ENCODE measurements at places on chromosomes 1 and 21.

- no peak for DNase-seq
Observed at GRCh38 chr21:38261851-38262250, 5.1 kb downstream of the KCNJ15 start.

DNA sequence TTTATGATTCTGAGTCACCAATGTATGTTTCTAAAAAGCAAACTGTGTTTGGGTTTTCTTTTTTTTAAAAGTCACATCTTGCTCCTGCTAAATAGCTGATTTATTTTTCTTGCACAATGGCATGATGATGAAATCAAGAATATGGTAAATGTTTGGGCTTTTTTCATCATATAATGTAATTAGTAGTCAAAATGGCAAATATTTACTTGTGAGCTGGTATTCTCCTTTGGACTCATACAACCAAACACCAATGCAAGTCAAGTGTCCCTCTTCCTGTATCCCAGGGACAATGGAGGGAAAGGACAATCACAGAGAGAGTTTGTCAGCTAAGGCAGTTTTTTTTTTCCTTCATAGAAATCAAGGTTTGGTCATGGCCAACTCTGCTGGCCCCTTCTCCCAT lies 94.6 kb upstream of the RALGPS2 start:
- DNase-seq, result no peak

DNA sequence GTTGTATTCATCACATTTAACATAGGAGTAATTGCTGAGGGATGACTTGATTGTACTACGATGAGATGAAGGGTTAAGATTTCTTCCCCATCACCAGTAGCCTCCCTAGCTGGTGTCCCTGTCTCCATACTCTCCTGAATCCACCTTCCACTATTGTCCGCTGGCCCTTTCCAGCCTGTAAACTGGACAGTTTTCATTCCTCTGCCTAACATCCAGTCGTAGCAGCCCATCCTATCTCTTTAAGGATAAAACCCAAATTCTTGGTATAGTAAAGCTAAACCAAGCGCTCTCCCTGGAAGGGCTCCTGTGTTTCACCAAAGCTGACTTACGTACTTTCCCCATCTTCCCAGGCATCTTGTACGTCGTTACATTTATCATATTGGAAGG lies 670 bp downstream of the COX20 start:
- peak; percentile 63 for DNase-seq

- no peak for DNase-seq
Observed at GRCh38 chr1:101365878-101366277, 129.1 kb downstream of the S1PR1 start.

- DNase-seq, result no peak
Observed at GRCh38 chr1:235068158-235069121, 60.2 kb downstream of the TOMM20 start.
